ENCODE measurements at places on chromosomes 4 and X. TPM values are rescaled to one million over a fixed set of nuclear protein-coding genes. Genes with fewer than 3 reads are reported as not detected.

GRCh38 chrX:133868682-133869081 lies 116.7 kb downstream of the GPC3 start:
- no peaks in the 10 kb centered on the region for H3K36me3 ChIP-seq
- no peak overlapping the region for H3K27ac ChIP-seq
- no peak overlapping the region for H3K4me3 ChIP-seq
- no peak for DNase-seq
- no peaks in the 10 kb centered on the region for H3K27me3 ChIP-seq

DNA sequence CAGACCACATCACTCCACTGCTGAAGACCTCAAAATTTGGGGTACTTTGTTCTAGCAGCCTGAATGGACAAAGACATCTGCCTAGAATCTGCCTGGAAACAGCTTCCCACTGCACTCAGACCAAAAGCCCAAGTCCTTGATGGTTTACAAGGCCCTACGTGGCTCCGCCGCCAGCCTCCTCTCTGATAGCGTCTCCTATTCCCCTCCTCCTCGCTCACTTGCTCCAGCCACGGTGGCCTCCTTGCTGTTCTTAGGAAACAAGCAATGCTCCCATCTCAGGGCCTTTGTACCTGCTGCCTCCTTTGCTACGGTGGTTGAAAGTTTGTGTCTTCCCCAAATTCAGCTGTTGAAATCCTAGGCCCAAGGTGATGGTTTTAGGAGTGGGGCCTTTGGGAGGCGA lies 34.7 kb upstream of the SORCS2 start:
- no peak overlapping the region for H3K27ac ChIP-seq
- no peak for DNase-seq
- H3K4me1 ChIP-seq, result no peaks in the 10 kb centered on the region

DNA sequence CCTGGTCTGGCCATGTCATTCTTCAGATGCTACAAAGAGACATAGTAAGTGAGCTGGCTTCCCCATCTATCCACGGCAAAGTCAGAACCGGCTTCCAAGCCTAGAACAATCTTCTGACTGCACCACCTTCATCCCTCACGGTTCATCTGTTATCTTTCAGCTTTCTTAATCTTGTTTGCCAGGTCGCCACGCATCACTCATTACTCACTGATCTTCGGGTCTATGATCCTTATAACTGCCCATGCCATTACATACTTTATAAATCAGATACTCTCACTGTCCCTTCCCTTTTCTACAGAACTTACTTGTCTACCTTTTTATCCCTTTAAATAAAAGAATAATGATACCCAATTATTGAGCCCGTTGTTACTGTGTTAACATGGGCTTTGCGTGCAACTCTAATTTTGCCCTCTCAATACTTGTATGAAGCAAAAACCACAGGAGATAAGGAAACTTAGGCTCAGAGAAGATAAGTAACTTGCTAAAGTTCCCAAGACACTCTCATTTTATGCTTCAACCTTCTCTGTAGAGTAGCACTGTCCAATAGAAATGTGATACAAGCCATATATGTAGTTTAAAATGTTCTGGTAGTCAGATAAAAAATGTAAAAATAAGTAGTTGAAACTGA lies 171.7 kb downstream of the AMELX start:
- no peak for DNase-seq
- no peaks in the 10 kb centered on the region for H3K4me1 ChIP-seq
- H3K4me3 ChIP-seq, result no peak overlapping the region
- H3K27ac ChIP-seq, result no peak overlapping the region
- H3K27me3 ChIP-seq, result no peaks in the 10 kb centered on the region
- no peaks in the 10 kb centered on the region for H3K36me3 ChIP-seq

DNA sequence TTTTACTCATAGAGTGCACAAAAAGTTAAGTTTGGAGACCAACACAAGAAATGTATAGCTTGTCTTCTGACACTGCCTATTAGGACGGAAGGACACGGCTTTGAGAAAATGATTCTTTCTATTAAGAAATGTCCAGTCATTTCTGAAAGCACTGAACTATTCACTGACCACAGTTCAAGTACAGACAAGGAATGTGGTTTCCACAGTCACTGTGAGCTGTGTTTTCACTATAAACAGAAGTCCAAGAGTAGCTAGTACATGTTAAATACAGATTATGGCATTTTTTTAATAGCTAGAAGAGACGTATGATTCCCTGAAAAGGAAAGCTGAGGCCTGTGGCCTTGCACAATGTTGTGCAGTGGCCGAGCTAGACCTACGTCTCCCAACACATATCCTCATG lies 115.1 kb upstream of the GPM6A start:
- H3K27ac ChIP-seq, result no peak overlapping the region
- no peak for DNase-seq

GRCh38 chr4:74228691-74229640 lies 71.0 kb downstream of the MTHFD2L start:
- DNase-seq, result no peak
- no peaks in the 10 kb centered on the region for H3K27me3 ChIP-seq
- no peaks in the 10 kb centered on the region for H3K36me3 ChIP-seq

GRCh38 chr4:89765966-89766365 lies 71.0 kb downstream of the SNCA start:
- H3K4me1 ChIP-seq, result no peaks in the 10 kb centered on the region
- H3K4me3 ChIP-seq, result no peak overlapping the region
- H3K27ac ChIP-seq, result no peak overlapping the region
- H3K36me3 ChIP-seq, result no peaks in the 10 kb centered on the region
- no peaks in the 10 kb centered on the region for H3K27me3 ChIP-seq

DNA sequence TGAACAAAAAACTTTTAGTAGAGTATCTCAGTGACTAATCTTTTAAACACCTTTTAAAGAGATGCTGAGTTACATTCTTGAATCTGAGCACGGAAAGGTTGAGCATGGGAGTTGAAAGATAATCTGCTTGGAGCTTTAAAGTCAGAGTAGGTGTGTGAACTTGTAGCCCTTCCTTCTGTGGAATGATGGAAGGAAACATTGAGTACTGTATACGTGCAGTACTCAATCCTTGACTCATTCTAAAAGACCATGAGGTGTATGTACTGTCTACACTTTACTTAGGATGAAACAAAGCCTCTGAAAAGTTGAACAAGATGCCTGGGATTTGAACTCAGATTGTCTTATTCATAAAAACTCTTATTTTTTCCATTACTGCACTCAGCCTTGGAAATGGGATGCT lies 3.4 kb downstream of the ENOPH1 start:
- H3K27me3 ChIP-seq, result no peaks in the 10 kb centered on the region
- no peak overlapping the region for H3K4me3 ChIP-seq
- DNase-seq, result no peak
- H3K36me3 ChIP-seq, result no peaks in the 10 kb centered on the region
- no peak overlapping the region for H3K27ac ChIP-seq

DNA sequence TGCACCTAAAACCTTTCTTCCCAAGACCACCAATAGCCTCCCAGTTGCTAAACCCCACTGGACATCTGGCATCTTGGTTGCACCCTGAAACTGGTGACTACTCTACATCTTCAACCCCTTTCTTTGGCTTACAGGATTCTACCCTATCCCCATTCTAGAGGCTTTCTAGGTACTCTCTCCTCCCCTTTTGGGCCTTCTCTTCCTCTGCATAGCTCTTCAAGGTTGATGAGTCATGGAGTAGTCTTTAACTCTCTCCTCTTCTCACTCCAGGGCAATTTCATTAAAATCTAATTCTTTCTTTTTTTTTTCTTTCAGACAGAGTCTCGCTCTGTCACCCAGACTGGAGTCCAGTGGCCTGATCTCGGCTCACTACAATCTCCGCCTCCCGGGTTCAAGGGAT lies 16.8 kb downstream of the APOO start:
- H3K4me3 ChIP-seq, result no peak overlapping the region
- no peak overlapping the region for H3K27ac ChIP-seq
- no peaks in the 10 kb centered on the region for H3K4me1 ChIP-seq
- H3K36me3 ChIP-seq, result no peaks in the 10 kb centered on the region
- DNase-seq, result no peak

DNA sequence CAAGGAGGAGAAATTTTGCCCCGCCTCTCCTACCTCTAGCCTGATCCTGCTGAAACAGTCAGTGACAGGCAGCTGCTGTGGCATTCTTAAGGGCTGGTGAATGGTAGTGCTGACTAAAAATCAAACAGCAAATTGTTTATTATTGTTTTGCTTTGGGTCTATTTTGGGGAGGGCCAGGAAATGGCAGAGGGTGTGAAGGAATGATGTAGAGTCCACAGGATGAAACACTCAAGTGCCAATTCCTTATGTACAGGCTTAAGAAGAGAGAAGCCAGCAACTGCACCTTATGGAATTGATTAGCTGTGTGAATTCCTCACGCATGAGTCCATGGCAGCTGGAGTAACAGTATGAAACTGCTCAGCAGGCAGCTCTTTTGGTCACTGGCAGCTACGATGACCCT lies 39.7 kb downstream of the VEGFC start:
- no peak overlapping the region for H3K4me3 ChIP-seq
- H3K36me3 ChIP-seq, result no peaks in the 10 kb centered on the region
- no peak for DNase-seq
- H3K4me1 ChIP-seq, result no peaks in the 10 kb centered on the region

DNA sequence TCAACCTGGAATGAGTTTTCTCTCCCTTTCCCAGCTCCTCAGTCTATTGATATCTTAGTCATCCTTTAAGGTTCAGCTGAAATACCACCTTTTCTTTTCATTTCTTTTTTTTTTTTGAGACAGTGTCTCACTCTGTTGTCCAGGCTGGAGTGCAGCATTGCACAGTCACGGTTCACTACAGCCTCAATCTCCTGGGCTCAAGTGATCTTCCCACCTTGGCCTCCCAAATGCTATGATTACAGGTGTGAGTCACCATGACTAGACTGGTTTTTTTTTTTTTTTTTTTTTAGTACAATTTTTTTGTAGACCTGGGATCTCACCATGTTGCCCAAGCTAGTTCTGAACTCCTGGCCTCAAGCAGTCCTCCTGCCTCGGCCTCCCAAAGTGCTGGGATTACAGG lies 28.9 kb downstream of the AFF1 start:
- no peak overlapping the region for H3K27ac ChIP-seq
- no peaks in the 10 kb centered on the region for H3K36me3 ChIP-seq
- no peak overlapping the region for H3K4me3 ChIP-seq

SLC4A4 gene
- 0.32 TPM for total RNA-seq

MAGEA12 gene
- total RNA-seq, result not detected

TRIM61 gene
- not detected for total RNA-seq

KIAA1210 gene
- under 0.01 TPM for total RNA-seq

RADX gene
- total RNA-seq, result not detected

NALF2 gene
- total RNA-seq, result 0.43 TPM

Data from ascending aorta (tissue), 2 donors.